ENCODE measurements at places on chromosomes 16 and 17. TPM values are rescaled to one million over a fixed set of nuclear protein-coding genes. Genes with fewer than 3 reads are reported as not detected.

SLC39A11 gene
- 38.8 TPM for total RNA-seq

AANAT gene
- total RNA-seq, result not detected

BICDL2 gene
- total RNA-seq, result 16.3 TPM

SMPD3 gene
- 0.06 TPM for total RNA-seq

DHRS7C gene
- not detected for total RNA-seq

HSD17B1 gene
- total RNA-seq, result 0.86 TPM

BAIAP3 gene
- total RNA-seq, result 13.1 TPM

TAC4 gene
- not detected for total RNA-seq

SGCA gene
- total RNA-seq, result not detected

TRAPPC2L gene
- 77.5 TPM for total RNA-seq

TSPOAP1 gene
- 4.3 TPM for total RNA-seq

CBFB gene
- total RNA-seq, result 50.6 TPM

TBKBP1 gene
- 12.8 TPM for total RNA-seq

SPATA32 gene
- total RNA-seq, result not detected

ENPP7 gene
- not detected for total RNA-seq

ZNF624 gene
- 1.9 TPM for total RNA-seq

KRTAP2-2 gene
- not detected for total RNA-seq

CD300LF gene
- total RNA-seq, result not detected

GAST gene
- total RNA-seq, result not detected

SERPINF2 gene
- 2.2 TPM for total RNA-seq

Data from PC-3 (cell line).